ENCODE measurements at places on chromosomes 4 and X. TPM values are rescaled to one million over a fixed set of nuclear protein-coding genes. Genes with fewer than 3 reads are reported as not detected.

DNA sequence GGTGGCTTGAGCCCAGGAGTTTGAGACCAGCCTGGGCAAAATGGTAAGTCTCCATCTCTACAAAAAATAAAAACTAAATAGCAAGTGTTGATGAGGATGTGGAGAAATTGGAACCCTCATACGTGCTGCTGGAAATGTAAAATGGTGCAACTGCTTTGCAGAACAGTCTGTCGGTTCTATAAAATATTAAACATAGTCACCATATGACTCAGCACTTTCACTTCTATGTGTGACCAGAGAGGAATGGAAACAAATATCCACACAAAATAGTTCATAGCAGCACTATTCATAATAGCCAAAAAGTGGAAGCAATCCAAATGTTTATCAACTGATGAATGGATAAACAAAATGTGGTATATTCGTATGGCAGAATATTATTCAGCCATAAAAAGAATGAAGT is 60.8 kb upstream of the FMR1 start:
- no peak overlapping the region for H3K27ac ChIP-seq
- no peaks in the 10 kb centered on the region for H3K36me3 ChIP-seq
- DNase-seq = no peak
- no peaks in the 10 kb centered on the region for H3K27me3 ChIP-seq
- H3K4me3 ChIP-seq = no peak overlapping the region

DNA sequence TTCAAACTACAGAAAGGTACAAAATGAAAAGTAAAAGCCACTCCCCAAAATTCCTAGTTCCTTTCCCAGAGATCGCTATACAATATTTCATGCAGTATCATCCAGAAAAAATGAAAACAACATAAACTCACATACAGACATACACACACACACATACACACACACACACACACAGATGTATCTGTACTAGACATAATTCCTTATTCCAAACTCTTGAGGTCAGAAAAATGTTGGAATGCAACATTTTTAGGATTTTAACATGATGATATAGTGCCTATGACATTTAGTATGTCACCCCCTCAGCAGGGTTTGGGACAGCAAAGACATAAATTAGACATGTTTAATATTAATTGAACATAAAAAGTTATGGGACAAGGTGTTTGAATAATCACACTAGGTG is 73.4 kb upstream of the LHFPL1 start:
- no peaks in the 10 kb centered on the region for H3K4me1 ChIP-seq
- DNase-seq = no peak
- H3K4me3 ChIP-seq = no peak overlapping the region
- no peaks in the 10 kb centered on the region for H3K27me3 ChIP-seq

DNA sequence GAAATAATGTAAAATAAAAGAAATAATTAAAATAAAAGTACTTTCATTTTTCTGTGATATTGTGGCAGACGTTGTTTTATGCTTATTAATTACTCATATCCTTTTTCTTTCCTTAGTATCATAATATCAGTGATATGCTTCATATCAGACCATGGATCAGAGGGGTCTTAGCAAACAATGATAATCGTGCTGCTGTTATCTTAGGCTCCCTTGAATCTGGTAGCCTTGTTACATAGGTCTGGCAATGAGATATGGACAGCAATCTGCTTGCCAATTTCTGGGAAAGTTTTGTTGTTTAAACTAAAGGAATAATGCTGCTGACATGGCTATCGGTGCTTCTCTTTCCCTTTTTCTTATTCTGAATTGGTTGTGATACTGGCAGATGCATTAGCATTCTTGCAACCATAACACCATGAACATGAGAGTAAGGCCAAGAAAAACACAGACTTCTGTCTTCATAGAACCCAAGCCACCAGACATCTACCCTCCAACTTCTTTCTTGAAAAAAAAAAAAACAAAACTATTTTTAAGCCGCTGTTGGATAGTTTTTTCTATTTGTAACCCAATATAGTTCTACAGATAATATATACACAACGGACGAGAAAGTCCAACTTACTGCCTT is 16.4 kb downstream of the EPHA5 start:
- peak overlapping the region; percentile 35 for H3K27ac ChIP-seq
- no peaks in the 10 kb centered on the region for H3K27me3 ChIP-seq
- no peak overlapping the region for H3K4me3 ChIP-seq
- no peaks in the 10 kb centered on the region for H3K4me1 ChIP-seq

GRCh38 chr4:185318679-185319078 is 77.0 kb downstream of the LRP2BP start:
- H3K4me3 ChIP-seq = no peak overlapping the region
- H3K4me1 ChIP-seq = no peaks in the 10 kb centered on the region
- DNase-seq = no peak
- no peaks in the 10 kb centered on the region for H3K27me3 ChIP-seq
- no peak overlapping the region for H3K27ac ChIP-seq
- peaks cover 5% of the 10 kb centered on the region for H3K36me3 ChIP-seq

DNA sequence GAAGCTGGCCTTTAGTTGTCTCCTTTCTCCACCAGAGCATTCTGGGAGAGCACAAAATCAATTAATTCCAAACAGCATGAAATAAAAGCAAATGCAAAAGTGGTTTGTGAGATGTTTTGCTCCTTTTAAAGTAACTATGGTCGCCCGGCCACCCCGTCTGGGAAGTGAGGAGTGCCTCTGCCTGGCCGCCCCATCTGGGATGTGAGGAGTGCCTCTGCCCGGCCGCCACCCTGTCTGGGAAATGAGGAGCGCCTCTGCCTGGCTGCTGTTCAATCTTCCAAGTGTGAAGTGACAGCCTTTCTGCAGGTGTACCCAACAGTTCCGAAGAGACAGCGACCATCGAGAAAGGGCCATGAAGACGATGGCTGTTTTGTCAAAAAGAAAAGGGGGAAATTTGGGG is 381.3 kb upstream of the FGF16 start:
- H3K4me1 ChIP-seq = no peaks in the 10 kb centered on the region
- no peaks in the 10 kb centered on the region for H3K36me3 ChIP-seq
- no peak overlapping the region for H3K27ac ChIP-seq
- no peaks in the 10 kb centered on the region for H3K27me3 ChIP-seq

DNA sequence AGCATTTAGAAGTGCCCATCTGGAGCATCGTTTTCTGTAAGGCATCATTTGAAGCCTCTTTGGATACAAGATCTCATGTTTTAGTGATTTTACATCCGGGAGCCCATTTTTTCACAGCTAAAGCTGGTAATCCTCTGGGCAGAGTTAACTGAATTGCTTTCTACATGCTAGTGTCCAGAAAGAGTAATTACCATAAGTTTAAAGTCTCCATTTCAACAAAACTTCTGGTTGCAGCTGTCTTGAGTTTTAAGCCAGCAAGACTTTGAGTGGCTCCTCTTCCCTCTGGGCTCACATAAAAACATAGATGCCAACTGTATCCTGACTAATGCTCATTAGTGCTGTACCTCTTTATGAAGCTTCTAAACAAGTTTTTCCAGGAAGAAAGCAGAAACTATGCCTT is 65.4 kb downstream of the GPRIN3 start:
- no peaks in the 10 kb centered on the region for H3K27me3 ChIP-seq
- DNase-seq = no peak
- no peak overlapping the region for H3K4me3 ChIP-seq

- no peak overlapping the region for H3K27ac ChIP-seq
- DNase-seq = no peak
- no peak overlapping the region for H3K4me3 ChIP-seq
Measured at GRCh38 chrX:39984191-39984956, 113.4 kb downstream of the BCOR start.

VSIG4 gene
- total RNA-seq = 28.0 TPM

NUP62CL gene
- total RNA-seq = not detected

NSDHL gene
- 28.1 TPM for total RNA-seq

ACSL1 gene
- total RNA-seq = 156 TPM

INTU gene
- total RNA-seq = 1.8 TPM
